Neural crest cell (in vitro differentiated cells): ENCODE measurements at places on chromosomes 1 and 21.

DNA sequence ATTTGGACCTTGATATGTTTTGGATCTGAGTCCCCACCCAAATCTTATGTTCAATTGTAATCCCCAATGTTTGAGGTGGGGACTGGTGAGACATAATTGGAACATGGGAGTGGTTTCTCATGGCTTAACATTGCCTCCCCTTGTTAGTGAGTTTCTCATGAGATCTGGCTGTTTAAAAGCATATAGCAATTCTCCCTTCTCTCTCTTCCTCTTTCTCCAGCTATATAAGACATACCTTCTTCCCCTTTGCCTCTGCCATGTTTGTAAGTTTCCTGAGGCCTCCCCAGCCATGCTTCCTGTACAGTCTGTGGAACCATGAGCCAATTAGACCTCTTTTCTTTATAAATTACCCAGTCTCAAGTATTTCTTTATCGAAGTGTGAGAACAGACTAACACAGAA is 692.4 kb downstream of the KCNT2 start:
- DNase-seq: no peak

- DNase-seq: no peak
These were observed 29.6 kb downstream of the LGALS8 start for GRCh38 chr1:236553370-236553769.

DNA sequence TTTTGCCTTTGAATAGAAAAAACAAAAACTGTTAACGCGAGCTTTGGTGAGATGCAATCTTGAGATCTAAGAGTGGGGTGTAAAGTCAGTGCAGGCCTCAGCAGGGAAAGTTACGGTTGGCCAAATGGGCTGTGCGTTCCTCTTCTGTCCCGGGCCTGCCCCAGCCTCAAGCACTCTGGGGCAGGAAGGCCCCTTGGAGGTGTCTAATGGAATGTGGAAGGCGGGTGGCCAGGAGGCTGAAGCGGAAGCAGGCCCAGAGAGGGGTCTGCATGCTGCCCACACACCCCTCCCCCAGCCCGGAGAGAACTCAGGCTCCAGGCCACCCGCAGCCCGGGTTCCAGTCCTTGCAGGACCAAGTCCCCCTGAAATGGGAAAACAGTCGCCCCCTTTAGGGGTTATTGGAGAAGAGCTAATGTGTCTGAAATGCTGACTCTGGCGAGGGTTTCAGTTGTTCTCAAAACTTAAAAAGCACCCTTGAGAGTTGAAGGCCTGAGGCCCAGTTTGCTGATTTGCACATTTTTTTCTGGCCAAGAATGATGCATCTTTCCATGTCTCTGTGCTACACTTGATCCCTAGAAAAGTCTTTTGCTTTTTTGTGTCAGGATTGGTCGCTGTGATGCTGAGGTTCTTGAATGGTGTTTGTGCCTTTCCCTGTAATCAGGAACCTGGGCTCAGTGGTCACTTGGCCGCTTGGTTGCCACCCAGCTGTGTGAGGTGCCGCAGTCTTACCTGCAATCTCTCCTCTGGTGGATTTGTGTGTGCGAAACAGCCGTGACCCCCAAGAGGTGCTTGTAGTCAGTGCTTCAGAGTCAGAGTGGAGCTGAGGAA is 2.0 kb downstream of the COL18A1 start:
- no peak for DNase-seq

DNA sequence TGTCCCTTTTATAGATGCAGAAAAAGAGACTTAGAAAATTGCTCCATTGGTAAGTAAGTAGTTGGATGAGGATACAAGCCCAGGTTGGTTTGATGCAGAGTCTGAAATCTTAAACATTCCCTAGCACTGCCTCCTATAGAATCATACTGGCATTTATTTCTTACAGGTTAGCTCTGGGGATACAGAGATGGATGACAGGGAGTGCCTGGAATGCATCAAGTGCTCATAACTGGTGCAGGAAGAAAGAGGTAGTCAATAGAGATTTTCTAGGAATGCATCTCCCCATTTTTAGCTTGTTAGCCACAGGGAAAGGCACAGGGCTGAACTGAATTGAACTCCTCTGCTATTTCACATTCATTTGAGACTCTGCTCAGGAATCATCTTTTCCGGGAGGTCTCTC is 269.0 kb upstream of the USP24 start:
- DNase-seq: no peak

DNA sequence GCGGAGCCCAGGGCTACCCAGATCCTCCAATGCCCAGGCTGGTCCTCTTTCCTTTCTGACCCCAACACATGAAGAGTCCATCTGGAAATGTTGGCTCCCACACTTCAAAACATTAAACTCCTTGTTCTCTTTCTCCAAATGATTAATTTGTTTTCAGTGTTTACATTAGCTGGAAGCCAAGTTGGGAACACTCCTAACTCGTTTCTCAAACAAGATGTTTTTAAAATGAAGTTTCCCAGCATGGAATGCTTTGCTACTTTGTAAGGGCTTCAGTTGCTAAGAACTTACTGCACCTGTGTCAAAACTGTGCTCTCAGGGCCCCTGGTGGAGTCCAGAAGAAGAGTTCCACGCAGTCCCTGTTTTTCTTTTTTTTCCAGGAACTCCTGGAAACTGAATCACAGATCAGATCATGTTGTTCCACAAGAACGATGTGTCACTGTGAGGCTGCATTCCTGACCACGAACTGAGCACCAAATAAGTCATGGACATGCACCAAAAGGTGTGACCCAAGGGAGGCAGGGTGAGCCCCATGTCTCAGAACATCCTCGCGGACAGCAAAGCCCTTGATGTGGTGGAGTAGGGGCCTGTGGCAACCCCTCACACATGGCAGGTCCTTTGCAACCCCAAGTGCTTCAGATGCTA is 257.3 kb downstream of the KCNJ6 start:
- DNase-seq: no peak

DNA sequence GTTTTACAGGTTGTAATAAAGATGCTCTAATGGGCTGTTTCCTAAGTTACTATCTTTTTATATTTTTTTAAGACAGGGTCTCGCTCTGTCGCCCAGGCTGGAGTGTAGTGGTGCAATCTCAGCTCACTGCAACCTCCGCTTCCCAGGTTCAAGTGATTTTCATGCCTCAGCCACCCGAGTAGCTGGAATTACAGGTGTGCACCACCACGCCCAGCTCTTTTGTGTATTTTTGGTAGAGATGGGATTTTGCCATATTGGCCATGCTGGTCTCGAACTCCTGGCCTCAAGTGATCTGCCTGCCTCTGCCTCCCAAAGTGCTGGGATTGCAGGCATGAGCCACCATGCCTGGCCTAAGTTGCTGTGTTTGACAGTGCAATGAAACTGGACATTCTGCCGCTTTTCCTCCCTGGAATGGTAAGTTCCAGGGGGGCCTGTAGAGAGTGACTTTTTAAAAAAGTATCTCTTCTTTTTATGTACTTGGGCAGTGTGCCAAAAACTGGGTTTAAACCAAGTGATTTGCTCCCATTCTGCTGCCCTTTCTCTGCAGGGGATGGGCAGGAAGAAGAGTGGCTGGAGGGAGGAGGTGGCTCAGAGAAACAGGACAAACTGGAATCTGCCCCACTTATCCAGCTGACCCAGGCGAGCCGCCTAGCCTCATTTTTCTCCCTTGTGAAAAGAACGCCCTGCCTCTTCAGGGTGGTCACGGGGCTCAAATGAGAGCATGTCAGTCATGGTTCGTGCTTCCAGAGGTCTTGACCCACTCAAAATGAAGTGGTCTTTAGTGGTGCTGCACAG is 2.3 kb downstream of the SLC37A1 start:
- DNase-seq: no peak

DNA sequence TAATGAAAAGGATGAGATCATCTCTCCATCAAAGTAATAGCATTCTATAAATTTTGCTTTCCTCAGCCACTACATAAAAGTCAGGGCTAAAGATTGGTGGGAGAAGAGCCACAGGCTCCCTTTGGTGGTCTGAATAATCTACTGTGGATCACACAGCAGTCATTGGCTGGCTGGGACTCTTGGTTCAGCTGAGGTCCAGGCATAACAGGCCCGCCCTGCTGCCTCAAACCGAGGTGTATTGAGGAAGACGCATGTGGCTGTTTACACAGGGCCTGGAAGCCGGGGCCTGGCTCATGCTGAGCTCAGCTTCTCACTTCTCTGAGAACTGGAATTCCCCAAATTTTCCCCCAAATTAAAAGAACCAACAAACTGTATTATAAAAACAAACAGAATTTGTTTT is 139.2 kb downstream of the PTPRC start:
- no peak for DNase-seq

DNA sequence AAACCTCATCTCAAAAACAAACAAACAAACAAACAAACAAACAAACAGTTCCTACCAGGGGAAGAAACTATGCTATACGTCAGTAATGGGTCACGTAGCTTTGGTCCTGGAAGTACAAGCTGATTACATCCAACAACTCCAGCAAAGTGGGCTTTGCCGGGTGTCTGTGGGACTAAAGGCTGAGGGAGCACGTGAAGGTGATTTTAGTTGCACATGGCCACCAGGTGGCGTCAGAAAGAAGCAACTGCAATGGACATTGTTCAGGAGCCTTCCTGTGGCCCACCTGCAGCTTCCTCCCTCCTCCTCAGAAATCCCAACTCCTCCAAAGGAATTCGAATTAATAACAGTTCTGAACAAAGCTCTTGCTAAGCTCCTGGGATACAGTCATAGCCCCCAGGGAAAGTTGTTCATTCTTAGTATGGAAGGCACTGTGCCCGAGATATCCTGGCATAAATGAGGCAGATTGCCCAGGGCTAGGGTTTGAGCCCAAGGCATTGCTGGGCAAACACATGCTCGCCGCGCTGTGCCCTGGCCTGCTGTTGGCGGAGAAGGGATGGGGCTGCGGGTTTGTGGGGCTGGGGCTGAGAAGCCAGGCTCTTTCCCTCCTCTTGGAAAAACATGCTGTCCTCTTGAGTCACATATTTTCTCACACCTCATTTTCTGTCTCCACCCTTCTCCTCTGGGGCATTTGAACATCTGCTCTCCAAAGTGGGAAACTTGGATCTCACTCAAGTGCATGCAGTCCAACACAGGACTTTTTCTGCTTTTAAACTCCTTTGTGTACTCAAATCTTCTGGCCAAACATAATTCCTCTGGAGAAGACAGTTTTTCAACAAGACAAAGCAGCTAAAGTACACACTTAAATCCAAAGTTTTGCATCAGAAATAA is 28.6 kb downstream of the AKNAD1 start:
- peak; percentile 79 for DNase-seq

GRCh38 chr21:41438425-41439113 is 12.5 kb downstream of the MX1 start:
- no peak for DNase-seq
